Cardiac septum (tissue), 1 donor: ENCODE measurements at places on chromosomes 3 and 15. TPM values are rescaled to one million over a fixed set of nuclear protein-coding genes. Genes with fewer than 3 reads are reported as not detected.

GRCh38 chr3:42081838-42082473, 9.2 kb upstream of the TRAK1 start:
- peak; percentile 55 for DNase-seq

GRCh38 chr3:52777127-52777958, at the start of gene ITIH1:
ITIH1 (plus strand) TSS chr3:52777599; CDS start chr3:52777616, 17 bp downstream.
- DNase-seq: peak; percentile 50

- no peak for DNase-seq
Observed at GRCh38 chr3:64291345-64291744, 66.1 kb upstream of the PRICKLE2 start.

GRCh38 chr3:136070334-136070733, 104.8 kb downstream of the PPP2R3A start:
- DNase-seq: no peak

DNA sequence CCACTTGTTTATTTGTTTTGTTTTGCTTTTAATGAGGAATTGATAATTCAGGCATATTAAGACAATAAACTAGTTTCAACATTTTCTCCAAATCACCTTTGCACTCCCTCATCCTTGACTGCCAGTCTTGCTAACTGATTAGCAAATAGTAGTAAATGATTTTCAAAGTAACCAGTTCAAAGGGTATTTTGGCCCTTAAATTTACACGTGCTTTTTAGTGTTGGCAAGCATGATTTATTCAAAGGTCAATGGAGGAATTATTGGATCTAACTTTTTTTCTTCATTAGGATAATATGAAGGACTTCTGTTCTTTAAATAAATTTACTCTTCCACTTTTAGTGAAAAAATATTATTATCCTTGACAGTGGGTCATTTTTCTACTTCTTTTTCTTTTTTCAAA, 53.8 kb downstream of the BCHE start:
- DNase-seq: no peak

- no peak for DNase-seq
Observed at GRCh38 chr15:95658799-95659198, 671.7 kb upstream of the NR2F2 start.

GRCh38 chr3:47324278-47324865, 41.6 kb downstream of the KLHL18 start:
- DNase-seq: no peak

DNA sequence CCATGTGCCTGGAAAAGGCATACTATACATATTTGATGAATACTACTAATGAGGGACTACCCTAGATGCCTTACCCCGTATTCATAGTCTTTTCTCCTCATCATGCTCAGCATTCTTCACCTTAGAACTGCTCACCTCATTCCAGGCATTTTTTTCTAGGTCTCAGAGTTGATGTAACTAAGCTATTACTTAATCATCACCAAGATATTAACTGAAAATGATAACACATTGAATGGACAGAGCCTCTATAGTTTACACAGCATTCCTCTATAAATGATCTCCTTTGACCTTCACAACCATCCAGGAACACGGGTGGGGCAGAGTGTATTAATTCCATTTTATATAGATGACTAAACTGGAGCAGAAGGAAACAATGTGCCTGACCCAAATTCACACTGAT, 174.1 kb upstream of the DPH6 start:
- no peak for DNase-seq

DNA sequence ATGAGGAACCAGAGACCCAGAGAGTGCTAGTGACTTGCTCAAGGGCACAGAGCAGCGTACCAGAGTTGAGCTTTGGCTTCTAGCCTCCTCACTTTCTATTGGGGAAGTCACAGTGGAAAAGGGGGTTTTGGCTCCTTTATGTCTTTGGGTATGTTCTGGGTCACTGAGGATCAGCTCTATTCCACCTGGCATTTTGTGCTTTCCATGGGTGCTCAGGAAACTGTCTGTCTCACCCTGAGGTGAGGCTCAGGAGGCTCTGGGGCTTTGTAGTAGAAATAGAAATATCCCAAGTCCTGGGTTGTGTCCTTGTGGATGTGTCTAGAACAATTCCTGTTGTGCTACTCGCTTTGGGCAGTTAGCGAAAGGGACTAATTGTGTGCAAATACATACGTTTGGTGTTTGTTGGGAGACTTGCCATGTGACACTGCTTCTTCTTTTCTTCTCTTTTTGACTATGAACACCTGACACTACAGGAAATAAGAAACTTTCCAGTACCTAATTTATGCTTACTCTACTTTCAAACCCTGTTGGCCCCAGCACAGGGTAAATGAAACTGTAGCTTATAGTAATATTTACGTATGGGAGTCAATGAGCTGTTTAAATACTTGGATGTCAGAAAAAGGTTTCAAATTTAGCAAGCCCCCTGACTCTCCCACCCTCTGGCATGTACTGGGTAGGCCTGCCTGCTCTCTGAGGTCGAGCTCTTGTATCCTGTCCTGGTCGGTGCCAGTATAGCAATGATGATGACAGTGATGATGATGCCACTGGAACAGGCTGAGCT, 35.6 kb downstream of the SMAD3 start:
- no peak for DNase-seq

DNA sequence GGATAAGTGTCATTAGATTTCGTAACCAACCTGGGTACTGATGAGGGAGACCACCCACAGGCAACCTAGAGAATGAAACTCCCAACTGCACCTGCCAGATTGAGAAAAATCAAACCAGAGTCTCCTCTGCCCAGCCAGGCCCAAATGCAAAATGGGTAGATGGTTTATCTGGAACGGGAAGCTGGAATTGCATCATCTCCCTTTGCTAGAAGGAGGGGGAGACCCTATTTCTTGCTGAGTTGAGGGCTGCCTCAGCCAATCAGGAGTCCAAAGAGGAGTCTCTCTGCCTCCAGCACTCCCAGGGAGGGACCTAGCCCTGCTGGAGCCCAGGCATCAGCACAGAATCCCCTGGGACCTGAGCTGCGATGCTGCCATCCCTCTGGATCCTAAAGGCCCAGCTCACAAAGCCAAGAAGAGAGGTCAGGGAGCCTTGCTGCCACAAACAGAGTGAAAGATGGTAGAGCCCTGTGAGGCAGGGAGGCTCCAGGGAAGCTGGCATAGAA, 8.1 kb downstream of the RMDN3 start:
- DNase-seq: no peak

- DNase-seq: no peak
Observed at GRCh38 chr3:152910211-152910610, 75.3 kb downstream of the P2RY1 start.

DNA sequence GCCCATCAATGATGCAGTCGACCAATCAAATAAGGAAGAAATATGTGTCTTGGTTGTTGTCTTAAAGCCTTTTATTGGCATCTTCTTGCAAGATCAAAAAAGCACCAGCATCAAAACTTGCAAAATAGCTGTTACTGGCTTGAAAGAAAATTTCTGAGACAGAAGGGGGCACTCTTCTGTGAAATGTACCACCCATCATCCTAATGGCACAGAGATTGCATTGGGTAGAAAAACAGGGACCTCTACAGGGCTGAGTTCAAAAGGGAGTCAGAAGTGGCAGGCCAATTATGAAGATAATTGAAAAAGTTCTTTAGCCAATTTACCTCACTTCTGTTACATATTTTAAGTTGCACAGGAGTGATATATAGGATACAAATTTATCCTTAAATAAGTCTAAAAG, 122.3 kb upstream of the GPR149 start:
- DNase-seq: no peak

- no peak for DNase-seq
Observed at GRCh38 chr3:56130036-56130435, 338.2 kb downstream of the ERC2 start.

- no peak for DNase-seq
Observed at GRCh38 chr3:8773941-8774542, 4.6 kb upstream of the OXTR start.

GRCh38 chr15:99430881-99431401, 134.8 kb upstream of the MEF2A start:
- peak; percentile 70 for DNase-seq

DNA sequence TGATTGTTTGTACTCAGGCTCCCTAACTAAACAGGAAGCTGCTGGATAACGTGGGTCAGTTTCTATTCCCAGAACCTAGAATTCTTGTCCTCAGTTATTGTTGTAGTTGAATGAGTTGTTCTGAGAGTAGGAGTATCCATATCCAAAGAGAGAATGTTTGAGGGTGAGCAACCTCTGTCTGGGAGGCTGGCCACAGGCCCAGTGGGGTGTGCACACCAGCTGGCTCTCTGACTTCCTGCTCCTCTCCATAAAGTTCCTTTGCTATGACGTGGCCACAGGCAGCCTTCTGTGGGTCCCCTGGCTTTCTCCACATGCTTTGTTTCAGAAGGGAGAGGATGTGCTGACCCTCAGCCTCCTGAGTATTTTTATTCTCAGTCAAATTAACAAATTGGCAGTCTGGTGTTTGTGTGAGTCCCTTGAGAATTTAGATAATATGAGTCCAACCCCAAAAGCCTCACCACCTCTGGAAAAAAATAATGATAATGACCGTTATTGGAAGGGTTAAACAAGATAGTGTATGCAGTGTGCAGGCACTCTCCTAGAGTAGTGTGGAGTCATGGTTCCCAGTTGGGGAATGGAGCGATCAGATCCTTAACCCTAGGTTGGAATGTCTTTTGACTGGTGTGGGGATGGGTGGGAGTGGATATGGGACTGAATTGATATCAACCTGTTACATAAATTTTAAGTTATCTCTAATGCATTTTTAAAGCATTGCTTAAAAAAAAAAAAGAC, 47.6 kb upstream of the MED12L start:
- no peak for DNase-seq

DNA sequence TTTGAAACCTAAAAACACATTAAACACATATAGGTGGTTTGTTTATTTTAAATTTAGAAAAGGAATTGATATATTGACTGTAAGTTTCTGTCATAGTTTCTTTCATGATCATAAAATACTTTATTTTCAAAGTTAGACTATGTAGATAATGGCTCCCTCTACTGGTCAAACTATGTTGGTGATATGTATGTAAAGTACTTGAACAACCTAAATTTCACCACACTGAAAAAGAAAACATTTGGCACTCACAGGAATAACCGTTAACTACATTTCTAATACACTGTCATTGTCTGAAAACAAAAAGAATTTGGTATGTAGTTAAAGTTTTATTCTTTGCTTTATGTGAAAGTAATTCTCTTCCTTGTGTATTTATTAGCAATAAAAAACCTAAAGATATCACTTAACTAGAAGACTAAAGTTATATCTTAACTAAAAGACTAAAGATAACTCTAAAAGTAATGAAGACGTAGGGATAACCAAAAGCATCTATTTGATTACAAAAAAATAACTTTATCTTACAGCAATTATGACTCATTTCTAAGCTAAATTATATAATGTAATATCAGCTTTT, 427.5 kb downstream of the VGLL3 start:
- DNase-seq: no peak

- DNase-seq: no peak
Observed at GRCh38 chr3:52248816-52249547, 3.4 kb downstream of the PPM1M start.

- no peak for DNase-seq
Observed at GRCh38 chr3:194093842-194094241, 42.1 kb upstream of the HES1 start.

- DNase-seq: no peak
Observed at GRCh38 chr3:127751782-127752181, 70.5 kb downstream of the MGLL start.

DNA sequence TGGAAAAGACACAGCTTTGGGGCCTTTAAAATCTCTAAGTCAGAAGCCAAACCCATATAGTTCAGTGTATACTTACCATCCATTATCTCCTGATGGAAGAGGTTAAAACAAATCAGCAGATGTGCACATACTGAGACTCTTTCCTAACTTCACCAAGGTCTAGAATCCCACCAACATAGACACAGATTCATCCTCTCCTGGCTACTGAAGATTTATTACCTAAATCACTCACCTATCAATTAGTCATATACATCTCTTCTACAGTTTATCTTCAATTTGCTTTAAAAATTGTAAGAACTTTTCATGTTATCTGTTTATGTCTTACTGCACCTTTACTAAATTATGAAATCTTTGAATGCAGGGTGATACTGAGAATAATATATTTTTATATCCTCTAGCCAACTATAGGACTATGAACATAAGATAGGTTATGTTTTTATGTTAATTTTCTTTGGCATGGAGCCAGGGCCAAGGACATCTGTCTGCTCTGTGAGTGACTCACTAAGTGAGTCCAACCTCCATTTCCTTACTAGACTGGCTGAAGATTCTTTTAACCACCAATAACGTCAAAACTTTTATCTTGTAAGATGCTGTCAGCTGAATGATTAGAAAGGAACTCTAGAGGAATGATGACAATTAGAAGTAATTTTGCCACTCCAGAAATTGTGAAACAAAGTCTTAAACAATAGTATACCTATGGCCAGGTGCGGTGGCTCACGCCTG, 397.6 kb downstream of the FOXP1 start:
- no peak for DNase-seq

- no peak for DNase-seq
Observed at GRCh38 chr15:36472672-36473071, 106.8 kb upstream of the CDIN1 start.

GRCh38 chr15:41001524-41002214, 48.4 kb downstream of the CHAC1 start:
- no peak for DNase-seq

DNA sequence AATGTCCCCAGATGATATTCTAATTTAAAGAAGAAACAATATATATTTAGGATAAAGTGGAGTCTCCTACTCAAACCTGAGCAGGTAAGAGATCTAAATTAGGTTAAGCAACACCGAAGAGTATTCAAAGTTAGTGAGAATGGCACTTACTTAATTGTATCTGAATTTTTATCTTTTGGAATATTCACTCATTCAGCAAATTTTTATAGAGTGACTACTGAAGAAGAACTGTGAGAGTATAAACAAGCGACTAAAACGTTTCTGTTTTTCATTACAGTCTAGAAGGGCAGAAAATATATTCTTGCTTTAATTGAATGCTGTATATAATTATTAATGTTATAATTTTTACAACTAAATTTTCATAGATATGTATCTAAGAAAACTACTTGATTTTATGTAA, 567.7 kb upstream of the TBL1XR1 start:
- no peak for DNase-seq

- no peak for DNase-seq
Observed at GRCh38 chr3:72964633-72965032, 32.0 kb upstream of the PPP4R2 start.

DNA sequence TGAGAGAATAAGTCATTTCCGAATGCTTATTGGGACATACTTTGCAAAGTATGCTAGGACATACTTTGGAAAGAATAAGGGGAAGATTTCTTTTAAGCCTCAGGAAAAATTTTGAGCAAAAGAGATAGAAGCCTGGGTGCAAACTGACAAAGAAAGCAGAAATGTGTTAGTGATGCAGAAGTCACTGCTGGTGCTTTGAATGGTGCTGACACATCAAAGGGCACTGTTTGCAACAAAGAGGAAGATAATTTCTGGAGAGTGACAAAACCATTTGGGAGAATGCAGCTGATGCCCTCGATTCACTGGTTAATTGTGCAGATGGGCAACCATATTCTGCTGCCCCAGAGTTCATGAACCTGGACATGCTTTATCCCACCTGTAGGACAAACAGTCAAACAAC, 11.0 kb upstream of the RAP2B start:
- DNase-seq: no peak

- DNase-seq: no peak
Observed at GRCh38 chr3:179309225-179310078, 13.4 kb upstream of the ZNF639 start.

The CCR8 gene
- not detected for total RNA-seq

The ZPLD1 gene
- not detected for total RNA-seq

The CDHR4 gene
- not detected for total RNA-seq

The GPR62 gene
- 0.16 TPM for total RNA-seq

The CAMP gene
- total RNA-seq: 0.67 TPM

The ZBTB38 gene
- total RNA-seq: 119 TPM

The MEGF11 gene
- not detected for total RNA-seq

The TRPM1 gene
- not detected for total RNA-seq

The GCSAM gene
- not detected for total RNA-seq

The LRRN1 gene
- total RNA-seq: 0.59 TPM

The CX3CR1 gene
- 1.3 TPM for total RNA-seq

The MYZAP gene
- total RNA-seq: 658 TPM

The CLDN18 gene
- total RNA-seq: not detected
